ENCODE measurements at places on chromosomes 6 and 20. TPM values are rescaled to one million over a fixed set of nuclear protein-coding genes. Genes with fewer than 3 reads are reported as not detected.

ABHD16B gene
- polyA plus RNA-seq, result 1.2 TPM

DDX43 gene
- 0.79 TPM for polyA plus RNA-seq

CENPW gene
- 3.6 TPM for polyA plus RNA-seq

CFB gene
- 211 TPM for polyA plus RNA-seq

NOTCH4 gene
- 44.5 TPM for polyA plus RNA-seq

GPR6 gene
- not detected for polyA plus RNA-seq

MAPK13 gene
- polyA plus RNA-seq, result 10.6 TPM

CST4 gene
- polyA plus RNA-seq, result not detected

PEDS1 gene
- 53.5 TPM for polyA plus RNA-seq

MLIP gene
- 2.0 TPM for polyA plus RNA-seq

SFT2D1 gene
- 45.3 TPM for polyA plus RNA-seq

SRMS gene
- polyA plus RNA-seq, result not detected

BPI gene
- 0.02 TPM for polyA plus RNA-seq

ARID1B gene
- polyA plus RNA-seq, result 21.9 TPM

REM1 gene
- 3.8 TPM for polyA plus RNA-seq

GNMT gene
- polyA plus RNA-seq, result 0.34 TPM

SOX4 gene
- polyA plus RNA-seq, result 11.7 TPM

CCN6 gene
- polyA plus RNA-seq, result not detected

ZNF165 gene
- polyA plus RNA-seq, result 0.31 TPM

POU3F2 gene
- polyA plus RNA-seq, result not detected

TMX4 gene
- polyA plus RNA-seq, result 22.2 TPM

C4B gene
- polyA plus RNA-seq, result 22.4 TPM

GHRH gene
- not detected for polyA plus RNA-seq

UNC93A gene
- polyA plus RNA-seq, result not detected

OR2H1 gene
- polyA plus RNA-seq, result not detected

CASS4 gene
- polyA plus RNA-seq, result 2.0 TPM

RAMACL gene
- polyA plus RNA-seq, result 0.22 TPM

C6orf132 gene
- polyA plus RNA-seq, result 5.8 TPM

BMP6 gene
- polyA plus RNA-seq, result 3.1 TPM

TP53RK gene
- 9.3 TPM for polyA plus RNA-seq

XKR7 gene
- polyA plus RNA-seq, result under 0.01 TPM

HLA-DQA1 gene
- 8.1 TPM for polyA plus RNA-seq

C2 gene
- polyA plus RNA-seq, result 18.2 TPM

CAP2 gene
- polyA plus RNA-seq, result 2.5 TPM

SLC35D3 gene
- not detected for polyA plus RNA-seq

TUBB1 gene
- polyA plus RNA-seq, result 0.10 TPM

WFDC10A gene
- not detected for polyA plus RNA-seq

ECT2L gene
- polyA plus RNA-seq, result 0.01 TPM

TUBB2B gene
- 5.0 TPM for polyA plus RNA-seq

ANGPT4 gene
- polyA plus RNA-seq, result 1.5 TPM

AKAP12 gene
- polyA plus RNA-seq, result 146 TPM

COL21A1 gene
- 0.38 TPM for polyA plus RNA-seq

BPIFB2 gene
- not detected for polyA plus RNA-seq

PMEPA1 gene
- 134 TPM for polyA plus RNA-seq

NPEPL1 gene
- 48.6 TPM for polyA plus RNA-seq

OCSTAMP gene
- not detected for polyA plus RNA-seq

COL9A3 gene
- 5.1 TPM for polyA plus RNA-seq

CNR1 gene
- polyA plus RNA-seq, result 1.1 TPM

RBM24 gene
- 0.38 TPM for polyA plus RNA-seq

LAMA4 gene
- 10.0 TPM for polyA plus RNA-seq

ADGRG6 gene
- 2.8 TPM for polyA plus RNA-seq

RFX6 gene
- not detected for polyA plus RNA-seq

LBP gene
- polyA plus RNA-seq, result 2.9 TPM

RCAN2 gene
- 8.4 TPM for polyA plus RNA-seq

SSTR4 gene
- not detected for polyA plus RNA-seq

VGLL2 gene
- not detected for polyA plus RNA-seq

LY86 gene
- 4.5 TPM for polyA plus RNA-seq

CDH4 gene
- 0.11 TPM for polyA plus RNA-seq
